ENCODE measurements at places on chromosomes 5 and 9. TPM values are rescaled to one million over a fixed set of nuclear protein-coding genes. Genes with fewer than 3 reads are reported as not detected.

The KCNN2 gene
- total RNA-seq, result 0.80 TPM

The CNTNAP3B gene
- 4.5 TPM for total RNA-seq

The PAPPA gene
- 5.5 TPM for total RNA-seq

The NMUR2 gene
- not detected for total RNA-seq

DNA sequence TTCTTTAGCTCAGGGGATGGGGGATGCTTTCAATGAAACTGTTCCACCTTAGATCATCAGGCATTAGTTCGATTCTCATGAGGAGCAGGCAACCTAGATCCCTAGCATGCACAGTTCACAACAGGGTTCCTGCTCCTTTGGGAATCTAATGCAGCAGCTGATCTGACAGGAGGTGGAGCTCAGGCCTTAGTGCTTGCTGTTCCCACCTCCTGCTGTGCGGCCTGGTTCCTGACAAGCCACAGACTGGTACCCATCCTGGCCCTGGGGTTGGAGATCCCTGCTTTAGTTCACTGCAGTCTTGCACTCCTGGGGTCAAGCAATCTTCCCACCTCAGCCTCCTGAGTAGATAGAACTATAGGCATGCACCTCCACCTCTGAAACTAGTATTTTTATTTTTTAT lies 1369.8 kb upstream of the NUDT12 start:
- DNase-seq, result no peak

GRCh38 chr5:57311251-57311650 lies 137.4 kb downstream of the GPBP1 start:
- no peak for DNase-seq

GRCh38 chr5:16894236-16895057 lies 41.6 kb downstream of the MYO10 start:
- no peak for DNase-seq

GRCh38 chr5:118722122-118723020 lies 266.0 kb downstream of the DTWD2 start:
- DNase-seq, result no peak

GRCh38 chr5:56148453-56148971 lies 84.6 kb downstream of the ANKRD55 start:
- DNase-seq, result no peak

- DNase-seq, result no peak
Measured at GRCh38 chr9:16262477-16263261, 607.8 kb downstream of the BNC2 start.

GRCh38 chr5:124745007-124745927 lies 1.2 kb downstream of the ZNF608 start:
- DNase-seq, result no peak

- no peak for DNase-seq
Measured at GRCh38 chr5:136073714-136074529, 45.1 kb downstream of the TGFBI start.

GRCh38 chr9:83472221-83472665 lies 66.0 kb downstream of the FRMD3 start:
- DNase-seq, result no peak

DNA sequence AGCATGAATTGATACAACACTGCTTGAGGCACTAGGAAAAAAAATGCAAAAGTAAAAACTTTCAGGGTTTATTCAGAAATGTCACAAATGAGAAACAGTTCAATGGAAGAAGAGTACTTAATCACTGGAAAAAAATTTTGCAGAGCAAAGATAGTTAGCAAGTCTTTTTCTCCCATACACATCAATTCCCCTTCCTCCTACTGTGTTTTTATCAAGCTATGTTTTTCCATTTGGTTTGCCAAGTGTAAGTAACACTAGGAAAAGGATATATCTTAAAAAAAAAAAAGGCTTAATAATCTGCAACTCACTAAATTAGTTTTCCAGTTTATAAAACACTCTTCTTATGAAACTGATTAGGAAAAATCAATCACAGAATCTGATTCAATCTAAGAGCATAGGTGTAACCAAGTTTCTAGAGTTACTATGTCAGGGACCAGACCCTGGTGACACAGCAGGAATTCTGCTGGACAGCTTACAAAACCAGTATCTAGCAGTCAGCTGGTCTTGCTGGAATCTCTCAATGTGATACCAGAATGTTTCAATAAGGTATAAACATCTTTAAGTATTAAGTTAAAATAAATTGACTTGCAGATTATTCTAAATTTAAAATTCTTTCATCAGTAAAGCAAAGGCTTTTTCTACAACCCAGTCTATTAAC lies 34.7 kb downstream of the RNF145 start:
- no peak for DNase-seq

DNA sequence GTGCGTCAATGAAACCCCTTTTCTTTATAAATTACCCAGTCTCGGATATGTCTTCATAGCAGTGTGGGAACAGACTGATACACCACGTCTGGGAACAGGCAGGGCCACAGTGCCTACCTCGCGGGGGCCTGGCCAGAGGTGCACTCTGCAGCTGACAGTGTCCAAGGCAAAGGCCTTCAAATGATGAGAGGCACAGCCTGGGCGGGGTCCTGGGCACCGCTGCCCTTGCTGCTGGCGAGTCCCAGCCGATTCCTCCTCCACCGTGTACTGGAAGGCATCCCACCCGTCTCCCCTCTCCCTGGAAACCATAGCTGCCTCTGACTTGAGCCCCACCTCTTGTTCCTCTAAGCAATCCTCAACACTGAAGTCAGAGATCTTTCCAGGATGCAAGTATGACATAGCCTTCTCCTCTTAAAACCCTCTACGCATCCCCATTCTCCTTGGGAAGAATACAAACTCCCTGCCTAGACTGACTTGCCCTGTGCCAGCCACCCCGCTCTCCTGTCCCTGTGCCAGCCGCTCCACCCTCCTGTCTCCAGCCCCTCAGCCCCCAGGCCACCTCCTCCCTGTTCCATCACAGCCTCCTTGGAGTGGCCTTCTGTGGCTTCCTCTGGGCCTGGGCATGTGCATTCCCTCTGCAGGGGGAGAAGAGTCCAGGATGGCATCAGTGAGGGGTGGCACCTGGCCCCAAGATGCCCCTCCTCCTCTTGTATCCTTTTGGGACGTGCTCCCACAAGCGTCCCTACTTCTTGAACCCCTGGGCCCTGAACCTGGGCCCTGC lies 8.1 kb upstream of the COL5A1 start:
- DNase-seq, result peak; percentile 13

DNA sequence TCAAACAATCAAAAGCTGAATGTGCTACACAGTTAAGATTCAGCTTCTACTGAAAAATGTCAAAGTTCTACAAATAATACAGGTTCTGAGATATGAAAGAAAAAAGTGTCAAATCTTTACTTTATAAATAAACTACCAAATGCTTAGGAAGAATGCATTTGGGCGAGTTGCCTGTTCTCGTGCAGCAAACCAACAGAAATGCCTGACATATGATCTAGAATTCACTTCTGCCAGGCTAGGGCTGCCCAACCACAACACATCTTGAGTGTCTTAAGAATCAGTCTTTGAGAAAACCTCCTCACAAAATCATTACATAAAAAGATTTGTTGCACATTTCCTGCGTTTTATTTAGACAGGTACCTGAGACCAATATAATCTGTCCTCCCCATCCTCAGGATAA lies 42.2 kb downstream of the ANKH start:
- DNase-seq, result no peak

GRCh38 chr9:99971410-99971809 lies 65.0 kb downstream of the STX17 start:
- DNase-seq, result no peak

GRCh38 chr5:69432412-69433206 lies 17.7 kb downstream of the MARVELD2 start:
- no peak for DNase-seq

DNA sequence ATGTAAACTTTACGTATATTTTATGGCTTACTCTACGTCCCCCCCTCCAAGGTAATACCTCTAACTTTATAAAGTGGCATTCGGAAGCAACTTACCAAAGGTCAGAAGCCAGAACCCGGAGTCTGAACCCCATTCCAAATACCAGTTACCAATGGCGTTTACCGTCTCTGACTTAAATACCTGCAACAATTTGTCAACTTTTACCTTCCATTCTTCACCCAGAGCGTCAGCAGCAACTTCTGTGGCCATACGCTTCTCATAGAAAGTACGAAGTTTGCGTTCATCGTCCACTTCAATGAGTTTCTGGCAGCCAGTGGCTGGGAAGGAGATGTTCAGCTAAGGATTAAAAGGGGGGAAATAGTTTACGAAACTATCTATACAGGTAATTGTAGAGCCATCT lies 753 bp downstream of the RPS6 start:
- DNase-seq, result no peak

Data from ovary (tissue), 10 donors.